CD4-positive, alpha-beta T cell treated with Interleukin-15 for 4 hours (primary cell): ENCODE measurements at places on chromosomes 12 and 14.

DNA sequence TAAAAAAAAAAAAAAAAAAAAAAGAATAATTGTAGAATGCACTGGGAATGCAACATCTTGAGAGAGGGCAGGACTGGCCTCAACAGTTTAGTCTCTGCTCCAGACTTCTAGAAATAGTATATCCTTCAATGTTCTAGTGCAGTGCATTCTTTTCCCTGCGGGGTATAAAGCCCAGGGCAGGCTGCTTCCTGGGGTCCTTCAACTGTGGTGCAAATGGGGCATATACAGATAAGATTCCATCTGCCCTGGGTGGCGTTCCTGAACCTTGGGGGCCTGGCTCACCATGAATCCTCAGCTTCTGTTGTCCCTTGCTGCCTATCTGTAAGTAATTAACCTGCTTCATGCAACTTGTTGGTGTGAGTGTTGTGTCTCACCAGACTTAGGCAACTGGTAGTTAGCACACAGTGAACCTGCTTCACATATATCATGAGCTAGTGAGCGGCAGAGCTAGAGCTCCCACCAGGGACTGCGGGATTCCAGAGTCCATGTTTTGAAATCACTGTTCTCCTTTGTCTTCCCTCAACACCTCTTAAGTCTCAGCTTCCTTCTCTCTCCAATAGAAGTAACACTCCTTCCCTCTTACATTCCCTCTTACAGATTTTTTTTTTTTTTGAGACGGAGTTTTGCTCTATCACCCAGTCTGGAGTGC is 177.6 kb downstream of the SUDS3 start:
- DNase-seq, result no peak

DNA sequence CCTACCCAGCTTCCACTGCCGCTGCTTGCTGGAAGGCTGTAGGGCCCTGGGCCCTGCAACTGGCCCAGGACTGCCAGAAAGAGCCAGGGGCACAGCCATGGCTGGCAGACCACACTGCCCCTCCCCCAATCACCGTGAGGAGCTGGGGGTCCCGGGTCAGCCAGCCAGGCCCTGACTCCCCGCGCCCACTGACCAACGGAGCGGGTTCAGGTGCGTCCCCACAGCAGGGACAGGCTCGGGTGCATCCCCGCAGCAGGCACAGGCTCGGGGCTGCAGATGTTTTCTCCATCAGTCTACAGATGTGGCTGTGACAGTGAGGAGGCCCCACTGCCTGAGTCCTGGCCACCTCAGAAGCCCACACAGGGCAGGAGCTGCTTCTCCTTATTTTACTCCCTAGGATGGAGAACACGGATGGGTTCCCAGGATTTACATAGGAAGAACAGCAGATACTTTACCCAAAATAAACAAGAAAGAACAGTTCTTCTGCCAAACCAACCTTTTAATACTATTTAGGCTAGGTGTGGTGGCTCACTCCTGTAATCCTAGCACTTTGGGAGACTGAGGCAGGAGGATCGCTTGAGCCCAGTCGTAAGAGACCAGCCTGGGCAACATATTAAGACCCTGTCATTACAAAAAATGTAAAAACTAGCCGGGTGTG is 61.1 kb downstream of the TESC start:
- no peak for DNase-seq

GRCh38 chr14:45177076-45177475 is 41.3 kb downstream of the FANCM start:
- DNase-seq, result no peak

DNA sequence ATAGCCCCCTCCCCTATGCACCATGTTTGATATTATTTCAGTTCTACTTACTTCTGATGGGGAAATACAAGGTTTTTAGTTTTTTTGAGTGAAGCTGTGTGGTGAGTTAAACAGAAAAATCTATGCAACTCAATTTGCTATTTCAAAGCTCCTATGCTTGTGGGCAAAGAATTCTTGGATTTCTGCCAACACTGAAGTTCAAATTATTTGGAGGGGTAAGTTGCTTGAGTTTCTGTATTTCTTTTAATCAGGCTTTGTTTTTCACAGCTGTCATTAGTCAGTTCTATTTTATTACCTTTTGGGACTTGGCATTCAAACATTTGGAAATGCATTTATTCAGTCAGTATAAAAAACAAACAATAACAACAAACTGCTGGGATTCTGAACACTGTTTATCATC is 407.5 kb upstream of the MGAT4C start:
- DNase-seq, result no peak

DNA sequence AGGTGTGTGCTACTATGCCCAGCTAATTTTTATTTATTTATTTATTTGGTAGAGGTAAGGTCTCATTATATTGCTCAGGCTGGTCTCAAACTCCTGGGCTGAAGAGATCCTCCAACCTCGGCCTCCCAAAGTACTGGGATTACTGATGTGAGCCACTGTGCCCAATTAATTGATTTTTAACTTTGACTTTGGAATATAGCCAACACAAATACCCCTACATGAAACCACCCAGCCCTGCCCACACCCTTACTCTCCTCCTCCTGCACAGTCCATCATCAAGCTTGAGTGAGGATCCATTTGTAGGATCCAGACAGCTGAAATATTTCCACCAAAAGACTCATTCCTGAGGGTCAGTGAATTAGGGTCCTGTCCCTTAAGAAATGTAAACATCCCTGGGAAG is 3.3 kb upstream of the TEAD4 start:
- DNase-seq, result no peak

GRCh38 chr14:99035712-99036610 is 236.0 kb downstream of the BCL11B start:
- DNase-seq, result no peak

DNA sequence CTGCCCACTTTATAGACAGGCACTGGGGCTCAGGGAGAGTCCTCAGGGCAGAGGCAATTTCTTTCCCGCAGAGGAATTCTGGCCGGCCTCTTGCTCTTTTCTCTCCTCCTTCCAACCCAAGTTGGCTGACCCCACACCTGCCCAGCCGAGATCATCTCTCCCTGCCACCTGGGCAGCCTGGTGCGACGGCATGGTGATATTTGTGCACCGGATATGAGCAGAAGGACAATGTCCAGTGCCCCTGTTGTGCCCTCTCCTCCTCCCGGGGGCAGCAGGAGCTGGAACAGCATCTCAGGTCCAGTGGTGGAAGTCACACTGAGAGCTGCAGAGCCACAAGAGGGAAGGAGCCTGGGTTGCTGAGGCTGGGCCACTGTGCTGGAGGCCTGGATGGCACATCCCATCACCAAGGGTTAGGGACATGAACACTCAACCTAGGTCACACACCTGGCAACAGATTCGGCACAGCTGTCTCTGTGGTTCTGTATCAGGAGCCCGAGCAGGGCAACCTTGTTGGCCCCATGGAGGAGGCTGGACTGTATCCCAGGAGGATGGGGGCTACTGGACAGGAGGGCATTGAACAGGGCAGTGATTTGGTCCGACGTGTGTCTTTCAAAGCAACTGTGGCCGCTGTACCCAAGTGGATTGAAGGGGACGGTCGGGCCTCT is 57.7 kb upstream of the DIO3 start:
- DNase-seq, result no peak

- DNase-seq, result no peak
Measured at GRCh38 chr12:112239881-112240280, 114.5 kb downstream of the TRAFD1 start.

DNA sequence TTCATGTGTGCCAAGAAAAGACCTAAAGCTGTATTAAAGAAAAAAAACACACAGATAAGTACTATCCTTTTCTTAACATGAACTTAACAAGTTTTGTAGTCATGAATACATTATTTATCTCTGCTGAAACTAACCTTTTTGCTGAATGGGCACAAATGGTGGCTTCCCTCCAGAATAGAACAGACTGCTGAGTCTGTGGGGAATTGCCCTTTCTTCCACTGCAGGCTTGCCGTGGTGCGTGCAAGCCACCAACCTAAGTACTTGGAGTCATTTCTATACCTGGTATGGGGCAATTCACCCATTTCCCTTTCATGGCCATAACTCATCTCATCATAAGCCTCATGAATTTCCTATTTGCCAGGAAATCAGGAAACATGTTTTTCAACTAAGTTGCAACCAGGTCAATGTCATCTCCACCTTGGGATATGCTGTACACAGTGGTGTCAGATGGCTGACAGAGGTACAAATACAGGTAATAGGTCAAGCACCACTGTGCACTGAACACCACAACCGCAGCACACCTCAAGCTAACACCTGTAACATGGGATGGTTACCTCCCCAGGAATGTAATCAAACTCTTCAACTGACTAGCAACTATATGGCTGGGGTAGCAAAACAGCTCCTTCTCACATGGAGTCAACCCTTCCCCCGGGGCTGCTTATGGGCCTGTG is 49.9 kb downstream of the CATSPERB start:
- no peak for DNase-seq

- no peak for DNase-seq
Measured at GRCh38 chr12:1911598-1912575, 6.6 kb downstream of the CACNA2D4 start.

DNA sequence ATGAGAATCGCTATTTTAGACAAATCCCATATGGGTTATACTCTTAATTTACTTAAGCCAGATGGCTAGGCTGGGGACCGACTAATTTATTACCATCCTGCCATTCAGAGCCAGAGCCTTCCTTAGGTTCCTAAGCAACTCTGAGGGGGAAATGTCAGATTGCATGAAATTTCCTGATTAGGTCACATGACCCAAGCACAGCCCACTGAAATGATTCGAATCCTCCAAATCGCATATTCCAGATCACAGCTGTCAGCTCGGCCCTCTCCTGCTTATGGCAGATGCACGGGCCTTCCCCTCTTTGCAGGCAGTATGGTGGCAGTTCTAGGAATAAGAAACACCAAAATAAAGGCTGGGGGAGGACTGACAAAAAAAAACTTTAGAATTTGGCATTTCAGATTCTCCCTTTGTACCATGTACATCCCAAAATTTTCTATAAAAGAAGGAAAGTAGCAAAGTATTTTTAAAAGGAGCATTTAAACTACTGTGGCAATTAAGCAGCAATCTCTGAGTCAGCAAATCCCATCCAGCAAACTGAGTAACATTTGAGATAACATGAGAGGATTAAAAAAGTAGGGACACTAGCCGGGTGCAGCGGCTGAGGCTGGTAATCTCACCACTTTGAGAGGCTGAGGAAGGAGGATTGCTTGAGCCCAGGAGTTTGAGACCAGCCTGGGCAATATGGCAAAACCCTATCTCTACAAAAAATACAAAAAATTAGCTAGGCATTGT is 30.5 kb upstream of the NUDT4 start:
- DNase-seq, result no peak

GRCh38 chr12:663293-663871 is at the start of gene NINJ2:
Gene NINJ2 (minus strand): TSS chr12:663445. CDS start chr12:663360, 85 bp downstream.
- no peak for DNase-seq

GRCh38 chr12:21662122-21662792 is 4.6 kb upstream of the LDHB start:
- DNase-seq, result no peak

DNA sequence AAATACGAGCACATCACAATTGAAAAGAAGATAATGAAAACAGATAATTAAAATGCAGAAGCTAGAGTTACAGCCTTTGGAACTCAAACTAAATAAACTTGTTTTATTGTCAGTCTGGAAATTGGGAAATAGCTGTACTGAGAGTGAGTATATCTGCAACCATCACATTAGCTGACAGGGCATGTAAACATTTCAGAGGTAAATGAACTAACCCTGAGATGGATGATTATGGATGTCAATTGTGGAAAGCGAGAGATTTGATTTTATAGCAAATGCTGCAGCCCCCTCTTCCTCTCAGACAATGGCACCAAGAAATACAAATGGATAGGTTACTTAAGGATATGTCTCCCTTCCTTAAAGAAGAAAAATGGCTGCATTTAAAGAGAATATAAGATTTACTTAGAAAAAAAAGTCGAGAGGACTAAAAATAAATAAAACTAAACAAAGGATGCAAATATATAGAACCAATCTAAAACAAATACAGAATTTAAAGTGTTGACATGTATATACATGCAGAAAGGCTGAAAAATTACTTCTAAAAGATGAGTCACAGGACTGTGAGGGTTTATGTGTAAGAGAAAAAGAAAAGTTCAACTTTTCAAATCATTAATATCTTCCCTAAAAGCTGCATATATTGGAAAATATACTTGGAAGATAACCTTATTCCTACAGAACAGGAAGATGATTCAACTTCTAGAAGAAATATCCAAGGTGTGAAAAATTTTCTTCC is 120.3 kb upstream of the FLRT2 start:
- DNase-seq, result no peak

DNA sequence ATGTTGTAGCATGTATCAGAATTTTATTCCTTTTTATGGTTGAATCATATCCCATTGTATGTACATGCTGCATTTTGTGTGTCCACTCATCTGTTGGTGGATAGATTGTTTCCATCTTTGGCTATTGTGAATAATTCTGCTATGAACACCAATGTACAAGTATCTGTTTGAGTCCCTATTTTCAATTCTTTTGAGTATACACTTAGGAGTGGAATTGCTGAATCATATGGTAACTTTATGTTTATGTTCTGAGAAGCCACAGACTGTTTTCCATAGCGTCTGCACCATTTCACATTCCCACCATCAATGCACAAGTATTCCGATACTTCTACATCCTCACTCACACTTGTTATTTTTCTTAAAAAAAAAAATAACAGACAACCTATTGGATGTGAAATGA is 91.5 kb downstream of the ARF6 start:
- no peak for DNase-seq
